ENCODE measurements at places on chromosomes 2 and 18.

DNA sequence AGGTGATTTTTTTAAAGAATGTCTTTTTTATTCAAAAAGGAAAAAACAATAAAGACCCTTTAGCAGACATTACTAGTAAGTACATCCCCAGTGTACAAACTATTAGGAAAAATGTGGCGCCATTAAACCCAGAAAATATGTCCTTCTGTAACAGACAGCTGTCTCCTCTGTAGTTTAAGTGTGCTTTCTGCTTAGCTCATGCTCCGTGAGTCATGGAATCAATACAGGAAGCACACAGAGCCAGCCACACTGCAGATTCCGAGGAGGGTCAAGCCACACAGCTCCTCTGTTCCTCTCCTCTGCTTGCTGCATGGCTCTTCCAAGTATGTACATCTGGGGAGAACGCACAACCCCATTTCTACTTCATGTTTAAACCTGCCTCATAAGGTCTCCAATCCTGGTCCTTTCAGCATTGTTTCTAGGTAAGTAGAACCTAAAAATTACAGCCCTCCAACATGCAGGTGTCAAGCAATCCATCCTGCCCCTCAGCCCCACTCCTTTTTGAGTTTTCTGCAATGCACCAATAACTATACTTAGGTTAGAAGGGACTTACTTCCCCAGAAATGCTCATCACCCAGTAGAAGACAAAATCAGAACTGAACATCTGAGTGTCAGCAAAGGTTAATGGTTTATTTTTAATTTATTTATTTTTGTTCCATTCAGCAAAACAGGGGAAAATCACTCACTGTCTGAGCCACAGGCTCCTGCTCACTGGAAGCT, 37.5 kb downstream of the ACVR1 start:
- no peak for DNase-seq

GRCh38 chr2:142175813-142176338, 45.1 kb upstream of the LRP1B start:
- no peak for DNase-seq

- DNase-seq = no peak
These were observed 8.7 kb downstream of the NPPC start for GRCh38 chr2:231917280-231918066.

GRCh38 chr18:66138642-66139041, 387.8 kb downstream of the CDH7 start:
- DNase-seq = no peak

DNA sequence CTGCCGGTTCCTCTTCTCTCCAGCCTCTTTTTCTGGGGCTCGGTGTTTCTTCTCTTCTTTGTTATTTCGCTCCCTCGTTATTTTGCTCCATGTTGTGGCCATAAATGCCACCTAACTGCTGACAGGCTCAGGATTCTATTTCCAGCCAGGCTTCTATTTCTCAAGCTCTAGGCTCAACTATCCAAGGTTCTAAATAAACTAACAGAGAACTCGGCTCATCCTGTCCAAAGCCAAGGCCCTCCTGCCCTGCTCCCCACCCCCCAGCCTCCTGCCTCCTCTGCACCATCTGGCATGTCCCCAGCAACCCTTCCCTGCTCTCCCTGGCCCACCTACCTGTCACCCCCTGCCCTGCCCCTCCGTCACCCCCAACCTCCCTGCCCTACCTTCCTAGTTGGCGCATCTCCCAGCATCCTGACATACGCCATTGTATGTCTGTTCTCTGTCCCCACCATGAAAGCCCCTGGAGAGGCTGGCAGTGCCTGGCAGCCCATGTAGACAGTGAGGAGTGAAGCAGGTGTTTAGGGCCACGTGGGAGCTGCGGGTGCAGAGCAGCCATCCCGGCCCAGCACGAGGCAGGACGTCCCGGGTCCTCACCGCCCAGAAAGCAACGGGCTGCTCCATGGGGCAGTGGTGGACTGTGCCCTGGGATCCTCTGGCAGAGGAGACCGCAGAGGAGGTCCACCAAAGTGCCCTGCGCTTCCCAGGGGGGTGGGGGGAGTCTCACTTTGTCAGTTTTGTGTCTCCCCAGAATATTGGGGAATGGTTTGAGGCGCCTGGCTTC, 186.9 kb downstream of the TWIST2 start:
- DNase-seq = no peak

DNA sequence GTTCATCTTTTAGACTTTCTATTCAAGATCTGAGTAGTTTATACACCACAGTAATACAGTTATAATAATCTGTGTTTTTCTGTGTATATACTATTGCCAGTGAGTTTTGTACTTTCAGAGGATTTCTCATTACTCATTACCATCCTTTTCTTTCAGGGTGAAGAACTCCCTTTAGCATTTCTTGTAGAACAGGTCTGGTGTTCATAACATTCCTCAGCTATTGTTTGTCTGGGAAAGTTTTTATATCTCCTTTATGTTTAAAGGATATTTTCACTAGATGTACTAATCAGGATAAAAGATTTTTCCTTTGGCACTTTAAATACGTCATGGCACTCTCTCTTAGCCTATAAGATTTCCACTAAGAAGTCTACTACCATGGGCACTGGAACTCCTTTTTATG, 705.5 kb downstream of the SLC4A3 start:
- DNase-seq = no peak

GRCh38 chr2:239328351-239329191, 72.2 kb downstream of the HDAC4 start:
- no peak for DNase-seq

DNA sequence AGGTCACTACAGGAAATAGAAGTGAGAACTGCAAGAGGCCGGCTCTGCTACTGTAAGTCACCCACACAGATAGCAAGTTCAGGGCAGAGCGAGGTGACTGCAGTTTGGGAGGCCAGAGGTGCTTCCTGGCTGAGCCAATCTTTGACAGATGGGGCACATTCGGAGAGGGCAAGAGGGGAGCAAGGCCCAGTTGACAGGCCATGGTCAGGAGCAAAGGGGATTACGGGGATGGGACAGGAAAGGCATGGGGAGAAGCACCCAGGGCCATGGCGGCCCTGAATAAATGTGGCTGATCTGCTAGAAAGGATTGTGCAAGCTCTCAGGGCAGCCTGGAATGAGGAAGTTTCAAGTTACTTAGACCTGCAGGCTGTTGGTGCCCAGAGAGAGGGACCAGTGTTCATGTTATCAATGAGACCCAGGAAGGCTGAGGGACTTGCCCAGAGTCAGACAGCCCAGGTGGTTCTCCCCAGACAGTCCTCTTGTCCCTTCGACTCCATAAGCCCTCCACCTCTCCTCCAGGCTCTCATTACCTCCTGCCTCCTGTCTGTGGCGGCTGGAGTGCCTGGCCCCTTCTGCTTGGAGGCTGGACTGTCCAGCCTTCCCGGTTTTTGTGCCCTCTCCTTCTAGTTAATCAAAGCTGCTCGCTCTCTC, 123.3 kb downstream of the CTIF start:
- no peak for DNase-seq

- no peak for DNase-seq
These were observed 12.5 kb downstream of the GAREM2 start for GRCh38 chr2:26185304-26185928.

DNA sequence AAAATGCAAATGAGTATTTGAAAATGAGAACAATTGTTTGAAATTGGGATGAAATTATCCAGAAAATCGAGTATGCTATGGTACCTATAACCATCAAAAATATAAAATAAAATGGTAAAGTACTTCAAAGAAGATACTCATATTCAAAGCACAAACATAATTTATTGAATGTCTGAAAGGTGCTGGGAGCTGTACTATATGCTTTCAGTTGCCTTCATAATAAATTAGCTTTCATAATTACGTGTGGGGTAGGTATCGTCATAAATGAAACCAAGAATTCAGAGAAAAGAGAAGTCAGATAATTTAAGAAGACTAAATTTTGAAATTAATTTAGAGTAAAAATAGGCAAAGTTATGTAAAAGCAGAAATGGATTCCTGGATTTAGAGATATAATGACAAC, 721.9 kb upstream of the ACVR2A start:
- DNase-seq = no peak

- no peak for DNase-seq
These were observed 86.9 kb downstream of the TRIB2 start for GRCh38 chr2:12803607-12804006.

Measured in activated T-helper 1 cell treated with Interleukin-2 at 50 U/mL for 16 hours (primary cell).